ENCODE measurements at places on chromosomes 7 and 10. TPM values are rescaled to one million over a fixed set of nuclear protein-coding genes. Genes with fewer than 3 reads are reported as not detected.

- no peak for DNase-seq
Measured at GRCh38 chr10:84262190-84262956, 17.5 kb downstream of the RGR start.

GRCh38 chr10:114540236-114540635, 117.8 kb downstream of the ABLIM1 start:
- DNase-seq, result no peak

DNA sequence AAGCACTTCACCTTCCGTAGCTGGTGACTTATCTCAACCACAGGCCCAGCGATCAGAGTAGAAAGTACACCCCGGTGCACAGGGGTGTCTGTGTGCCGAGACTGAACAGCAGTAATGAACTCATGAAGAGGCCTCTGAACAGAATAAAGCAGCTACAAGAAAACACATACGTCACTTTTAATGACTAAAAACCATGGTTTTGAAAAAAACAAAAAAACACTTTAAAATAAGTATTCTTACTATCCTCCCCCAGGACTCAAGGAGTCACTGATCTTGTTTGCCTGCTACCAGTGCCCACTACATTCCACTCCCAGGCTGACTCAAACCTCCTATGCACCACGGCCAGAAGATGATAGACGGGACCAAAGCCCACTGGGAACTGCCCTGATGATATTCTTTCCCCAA, 53.8 kb downstream of the NCAPG2 start:
- DNase-seq, result no peak

DNA sequence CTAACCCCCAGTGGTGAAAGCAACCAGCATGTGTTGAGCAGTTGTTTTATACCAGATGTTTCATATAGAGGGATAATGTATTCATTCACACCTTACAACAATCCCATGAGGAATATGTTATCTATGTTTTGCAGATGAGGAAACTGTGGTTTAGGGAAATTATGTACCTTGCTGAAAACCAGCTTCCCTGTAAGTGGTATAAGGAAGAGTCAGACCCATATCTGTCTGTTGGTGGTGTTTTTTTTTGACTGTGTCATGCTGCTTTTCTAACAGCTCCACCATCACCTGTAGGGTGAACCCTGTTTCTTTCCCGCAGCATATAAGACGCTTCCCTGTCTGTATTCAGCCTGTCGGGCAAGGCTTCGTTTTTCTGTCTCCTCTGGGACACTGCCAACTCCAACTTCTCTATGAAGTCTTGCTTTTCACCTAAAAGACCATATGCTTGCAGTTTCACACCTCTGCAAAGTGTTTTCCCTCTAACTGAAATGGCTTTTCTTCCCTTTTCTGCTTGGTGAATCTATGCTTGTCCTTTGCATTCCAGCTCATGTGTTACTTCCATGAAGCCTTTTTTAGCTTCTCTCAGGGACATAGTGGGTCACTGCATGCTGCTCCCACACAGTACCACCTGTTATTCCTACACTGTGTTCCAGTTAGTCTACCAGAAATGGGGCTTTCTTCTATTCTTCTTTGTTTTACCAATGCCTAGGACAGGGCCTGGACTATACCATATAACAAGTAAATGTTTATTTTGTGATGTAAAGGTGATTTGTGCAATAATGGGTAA, 92.8 kb downstream of the ST7 start:
- DNase-seq, result no peak

- no peak for DNase-seq
Measured at GRCh38 chr10:45198486-45199204, 116.8 kb downstream of the OR13A1 start.

- no peak for DNase-seq
Measured at GRCh38 chr7:134450294-134451000, 8.5 kb downstream of the AKR1B1 start.

GRCh38 chr7:149060156-149060555, 30.4 kb downstream of the ZNF786 start:
- DNase-seq, result no peak

- DNase-seq, result no peak
Measured at GRCh38 chr10:89471110-89471809, 56.9 kb downstream of the IFIT5 start.

Gene SPDYE9
- not detected for total RNA-seq

Gene SFXN3
- total RNA-seq, result 17.8 TPM

Gene PRSS37
- total RNA-seq, result not detected

Gene GPR26
- not detected for total RNA-seq
